ELR (cell line): ENCODE measurements at places on chromosomes 7 and 10.

DNA sequence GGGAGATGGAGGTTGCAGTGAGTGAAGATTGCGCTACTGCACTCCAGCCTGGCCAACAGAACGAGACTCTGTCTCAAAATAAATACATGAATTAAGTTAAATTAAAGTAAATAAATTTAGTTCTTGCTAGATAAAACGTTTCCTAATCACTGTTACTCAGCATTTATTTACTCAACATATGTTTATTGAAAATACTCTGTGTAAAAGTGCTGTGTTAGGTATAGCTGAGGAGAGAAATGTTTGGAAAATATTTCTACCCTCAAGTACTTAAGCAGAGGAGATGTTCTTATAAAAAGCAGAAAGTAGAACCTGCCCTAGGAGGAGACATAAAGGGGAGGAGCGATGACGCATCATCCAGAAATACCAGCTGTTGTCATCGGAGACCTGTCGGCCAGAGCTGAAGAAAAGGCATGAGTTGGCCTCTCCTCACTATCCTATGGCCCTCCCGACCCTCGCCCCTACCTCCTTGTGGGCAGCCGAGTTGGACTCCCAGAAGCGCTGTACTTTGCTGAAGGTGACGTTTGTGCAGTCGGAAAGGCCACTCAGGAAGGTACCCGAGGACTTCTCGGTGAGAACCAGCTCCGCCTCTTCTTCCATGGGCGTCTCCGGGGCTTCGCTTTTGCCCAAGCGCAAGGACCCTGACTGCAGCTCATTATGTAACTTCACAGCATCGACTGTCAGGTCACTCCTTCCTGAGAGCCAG is 1.1 kb downstream of the RRP12 start:
- peak; percentile 88 for DNase-seq

DNA sequence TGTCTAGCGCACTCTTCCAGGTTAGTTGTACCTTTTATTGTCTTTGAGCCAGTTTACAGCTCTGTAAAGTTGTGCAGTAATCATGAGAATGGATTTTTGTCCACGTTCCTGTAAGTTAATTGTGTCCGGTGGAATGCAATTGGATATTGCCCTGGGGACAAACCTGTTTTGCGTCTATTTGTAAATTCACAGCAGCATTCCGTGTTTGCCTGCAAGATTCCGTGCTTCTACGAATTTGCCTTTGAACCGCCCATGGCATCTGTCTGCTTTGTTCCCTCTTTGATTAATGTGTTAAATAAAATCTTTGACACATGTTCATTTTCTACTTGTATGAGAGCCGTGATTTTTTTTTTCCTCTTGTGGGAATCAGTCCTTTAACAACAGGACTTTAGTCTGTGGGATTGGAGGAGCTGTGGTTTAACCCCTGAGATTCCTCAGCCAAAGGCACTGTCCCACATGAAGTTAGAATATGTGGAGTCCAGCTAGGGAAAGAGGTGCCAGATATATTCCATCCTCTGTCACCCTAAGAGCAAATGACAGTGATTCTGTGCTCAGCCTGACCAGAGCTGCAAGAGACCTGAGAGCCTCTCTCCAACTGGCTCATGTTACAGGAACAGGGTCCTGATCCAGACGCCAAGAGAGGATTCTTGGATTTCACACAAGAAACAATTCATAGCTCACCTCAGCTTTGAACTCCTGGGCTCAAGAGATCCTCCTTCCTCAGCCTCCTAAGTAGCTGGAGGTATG is 126.3 kb downstream of the COL26A1 start:
- DNase-seq: no peak

DNA sequence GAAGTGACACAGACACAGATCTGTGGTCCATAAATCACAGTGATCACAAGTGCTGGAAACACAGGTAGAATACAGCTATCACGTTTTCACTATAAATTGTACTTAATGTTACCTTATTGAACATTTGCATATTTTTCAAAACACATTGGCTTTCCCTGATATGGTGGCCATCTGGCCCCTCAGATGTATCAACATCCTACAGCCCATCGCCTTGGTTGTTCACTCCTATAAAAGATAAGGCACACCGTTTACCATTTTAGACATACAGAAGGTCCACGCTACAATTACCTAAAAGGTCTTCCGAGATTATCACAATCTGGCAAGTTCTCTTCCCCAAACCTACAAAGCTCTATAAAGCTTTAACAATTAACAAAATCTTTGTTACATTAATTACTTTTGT is 91.4 kb downstream of the SRPK2 start:
- DNase-seq: no peak

DNA sequence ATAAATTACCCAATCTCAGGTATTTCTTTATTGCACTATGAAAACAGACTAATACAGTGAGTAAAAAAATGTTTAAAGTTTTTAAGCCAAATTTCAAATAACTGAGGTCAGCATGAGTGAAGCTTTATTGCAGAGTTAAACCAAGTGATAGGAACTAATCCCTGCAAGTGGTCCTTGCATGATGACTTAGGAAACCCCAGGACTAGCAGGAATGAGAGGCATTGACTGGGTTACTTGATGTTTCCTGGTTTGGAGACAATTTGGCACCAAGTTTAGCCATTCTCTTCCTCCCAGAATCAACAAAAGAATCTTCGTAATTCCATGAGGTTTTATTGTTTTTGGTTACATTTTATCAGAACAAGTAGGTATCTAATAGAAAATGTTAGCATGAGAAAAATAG is 194.2 kb downstream of the BICC1 start:
- DNase-seq: no peak

DNA sequence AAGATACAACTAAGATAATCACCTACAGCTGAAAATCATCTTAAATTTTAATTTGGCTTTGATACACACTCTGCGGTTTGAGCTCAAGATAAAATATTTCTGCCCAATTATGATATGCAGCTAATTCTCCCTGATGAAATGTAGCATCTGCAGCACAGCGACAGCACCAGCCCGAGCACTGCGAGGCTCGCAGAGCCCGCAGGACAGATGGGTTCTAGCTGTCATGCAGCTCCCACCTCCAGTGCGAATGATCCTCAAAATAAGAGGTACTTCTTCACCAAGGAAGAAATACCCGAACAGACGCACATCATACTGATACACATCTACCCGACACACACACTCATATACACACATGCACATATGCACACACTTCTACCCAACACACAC is 457.6 kb downstream of the PTPRN2 start:
- DNase-seq: no peak

- no peak for DNase-seq
Measured at GRCh38 chr10:100645613-100646392, 99.6 kb upstream of the PAX2 start.

GRCh38 chr7:42573881-42574672 is 337.1 kb upstream of the GLI3 start:
- DNase-seq: no peak

- DNase-seq: no peak
Measured at GRCh38 chr7:21967598-21968003, 21.9 kb upstream of the CDCA7L start.

DNA sequence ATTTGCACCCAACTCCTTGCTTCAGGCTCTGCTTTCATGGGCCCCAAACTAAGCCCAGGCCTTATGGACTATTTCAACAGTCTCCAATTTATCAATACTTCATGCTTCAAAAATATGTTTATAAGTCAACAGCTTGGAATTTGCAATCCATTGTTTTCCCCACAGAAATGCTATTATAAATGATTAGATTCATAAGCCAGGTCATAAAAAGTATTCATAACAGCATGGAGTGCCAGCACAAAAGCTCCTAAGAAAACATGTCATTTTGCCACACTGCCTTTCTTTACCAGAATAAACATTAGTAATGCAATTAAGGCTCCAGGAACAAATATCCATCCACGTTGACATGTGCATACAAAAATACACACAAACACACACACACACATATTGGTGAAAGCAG is 30.1 kb downstream of the OSBPL3 start:
- DNase-seq: peak; percentile 31

DNA sequence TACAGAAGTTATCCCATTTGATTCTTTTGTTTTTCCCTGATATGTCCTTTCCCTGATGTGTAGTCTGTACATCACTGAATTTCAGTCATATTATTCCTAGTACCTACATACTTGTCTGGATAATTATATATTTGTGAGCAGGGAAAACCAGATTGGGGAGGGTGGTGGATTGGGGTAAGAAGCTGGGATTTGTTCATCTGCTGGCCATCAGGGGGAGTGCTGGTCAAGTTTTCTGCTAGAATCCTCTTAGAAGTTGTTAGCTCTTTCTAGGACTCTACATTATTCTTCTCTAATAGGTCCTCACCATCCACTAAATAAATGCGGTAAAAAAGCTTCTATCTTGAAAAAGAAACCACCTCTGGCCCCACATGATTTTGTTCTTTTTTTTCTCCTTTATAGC is 232.7 kb upstream of the TAC1 start:
- peak; percentile 13 for DNase-seq

DNA sequence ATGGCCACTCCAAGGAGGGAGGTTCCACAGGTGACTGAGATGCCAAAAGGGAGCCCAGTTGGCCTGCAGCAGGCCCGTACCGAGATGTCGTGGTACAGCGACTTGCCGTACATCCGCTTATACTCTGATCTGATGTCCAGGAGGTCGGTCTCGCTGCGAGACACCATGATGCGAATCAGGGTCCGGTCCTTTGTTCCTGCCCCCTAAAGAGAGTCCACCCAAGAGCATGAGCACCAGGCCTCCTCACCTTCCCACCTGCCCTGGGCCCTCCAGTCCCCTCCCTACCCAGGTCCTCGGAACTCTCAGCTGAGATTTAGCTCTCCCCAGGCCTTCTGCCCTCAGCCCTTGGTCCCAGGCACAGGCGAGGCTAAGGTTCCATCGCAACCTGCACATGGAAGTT is 25.0 kb downstream of the PLAC9 start:
- DNase-seq: no peak

GRCh38 chr10:93806903-93807302 is 49.2 kb downstream of the LGI1 start:
- no peak for DNase-seq

GRCh38 chr10:98694014-98694413 is 247.3 kb upstream of the HPS1 start:
- DNase-seq: no peak

GRCh38 chr10:63761243-63761642 is 240.0 kb downstream of the REEP3 start:
- DNase-seq: no peak

DNA sequence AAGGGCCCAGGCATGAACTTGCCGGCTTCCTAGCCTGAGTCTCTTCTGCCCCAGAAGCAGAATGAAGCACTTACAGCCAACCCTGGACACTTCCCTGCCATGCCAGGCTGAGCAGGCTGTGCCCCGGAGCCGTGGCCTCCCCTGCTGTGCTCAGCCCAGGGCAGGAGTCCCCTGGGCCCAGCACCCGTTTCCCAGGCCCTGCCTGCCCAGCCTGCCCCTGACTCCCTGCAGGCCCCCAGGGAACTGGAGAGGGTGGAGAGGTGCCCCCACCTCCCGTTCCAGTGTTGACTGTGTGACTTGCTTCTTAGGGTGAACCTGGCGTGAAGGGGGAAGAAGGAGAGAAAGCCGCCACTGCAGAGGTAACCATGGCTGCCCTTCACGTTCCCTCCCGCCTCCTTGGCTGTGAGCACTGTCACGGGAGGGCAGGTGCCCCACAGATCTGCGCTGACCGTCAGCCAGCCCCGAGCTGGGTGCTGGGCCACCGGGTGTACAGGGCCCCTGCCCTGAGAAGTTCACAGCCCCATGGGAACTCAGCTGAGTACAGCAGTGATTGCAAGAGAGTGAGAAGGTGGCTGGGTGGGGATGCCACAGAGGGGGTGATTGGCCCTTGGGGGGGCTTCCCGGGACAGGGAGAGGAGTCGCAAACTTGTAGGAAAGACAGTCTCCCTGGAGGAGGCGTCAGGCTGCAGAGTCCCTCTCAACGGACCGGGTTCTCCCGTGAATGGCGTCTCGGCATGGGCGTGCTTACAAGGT is 75.9 kb downstream of the MYL10 start:
- DNase-seq: no peak

- no peak for DNase-seq
Measured at GRCh38 chr7:18590241-18590640, 94.7 kb downstream of the HDAC9 start.

DNA sequence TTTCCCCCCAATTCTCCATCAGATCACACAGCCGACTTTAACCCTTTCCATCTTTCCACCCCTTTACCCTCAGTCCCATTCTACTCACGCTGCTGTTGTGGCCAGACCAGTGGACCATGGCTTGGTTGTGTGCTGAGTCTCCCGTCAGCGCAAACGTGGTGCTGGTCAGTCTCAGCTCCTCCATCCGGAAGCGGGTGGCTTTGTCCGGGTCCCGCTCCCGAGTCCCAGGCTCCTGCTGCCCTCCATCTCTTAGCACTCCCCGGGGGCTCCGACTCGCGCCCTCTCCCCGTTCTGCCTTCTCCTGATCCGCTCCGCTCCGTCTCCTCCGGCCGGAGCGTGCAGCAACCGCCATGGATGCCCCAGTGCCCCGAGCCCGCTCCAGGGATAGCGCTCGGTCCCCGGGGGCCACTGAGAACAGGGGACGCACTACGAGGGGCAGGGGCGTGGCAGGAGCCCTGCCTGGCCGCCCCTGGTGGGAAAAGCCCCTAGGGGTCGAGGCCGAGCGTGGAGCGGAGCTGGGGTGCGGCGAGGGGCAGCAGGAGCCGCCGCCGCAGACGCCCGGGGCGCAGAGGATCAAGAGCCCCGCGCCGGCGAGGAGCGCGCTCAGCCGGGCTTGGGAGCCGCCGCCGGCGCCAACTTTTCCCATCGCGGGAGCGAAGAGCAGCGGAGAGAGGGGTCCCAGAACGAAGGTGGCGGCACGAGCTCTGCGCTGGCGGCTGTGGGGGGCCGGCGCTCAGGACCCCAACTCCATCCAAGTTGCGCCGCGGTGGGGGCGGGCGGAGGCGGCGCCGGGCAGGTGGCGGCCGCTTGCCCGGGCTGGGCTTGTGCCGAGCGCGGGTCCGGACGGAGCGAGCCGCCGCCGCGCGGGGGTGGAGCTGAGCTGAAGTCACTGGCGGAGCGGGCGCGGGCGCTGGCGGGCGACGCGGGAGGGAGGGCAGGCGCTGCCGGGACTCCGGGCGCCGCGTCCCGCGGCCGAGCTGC is at the start of gene SORCS1:
SORCS1 (minus strand) TSS at position 826 of the 981 bp plus-strand sequence.
- DNase-seq: no peak

- DNase-seq: no peak
Measured at GRCh38 chr10:116899626-116900025, 50.3 kb downstream of the ENO4 start.

DNA sequence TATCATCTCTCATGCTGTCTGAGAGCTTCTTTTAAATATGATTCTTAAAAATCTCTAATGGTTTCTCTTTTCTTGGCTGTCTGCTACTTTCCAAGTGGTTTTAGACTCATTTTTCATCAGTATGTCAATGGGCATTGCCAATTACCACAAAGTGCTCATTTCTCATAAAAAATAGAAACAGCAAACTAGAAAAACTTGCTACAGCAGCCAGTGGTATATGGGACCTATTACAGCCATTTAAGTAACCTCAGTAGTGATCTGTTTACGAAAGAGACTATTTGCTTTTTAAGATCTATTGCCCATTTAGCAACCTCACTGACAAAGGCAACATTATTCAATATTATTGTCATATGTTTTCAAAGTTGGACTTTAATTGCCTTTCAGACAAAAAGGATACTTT is 207.1 kb upstream of the RHOBTB1 start:
- no peak for DNase-seq

GRCh38 chr7:140058517-140058916 is 4.2 kb downstream of the PARP12 start:
- no peak for DNase-seq

GRCh38 chr7:141011443-141011842 is 3.3 kb downstream of the MRPS33 start:
- DNase-seq: no peak
